ENCODE measurements at places on chromosomes 12 and 14.

GRCh38 chr14:58987591-58987990, 200.9 kb upstream of the DAAM1 start:
- DNase-seq = no peak

- no peak for DNase-seq
Observed at GRCh38 chr14:92696366-92696765, 52.1 kb downstream of the LGMN start.

DNA sequence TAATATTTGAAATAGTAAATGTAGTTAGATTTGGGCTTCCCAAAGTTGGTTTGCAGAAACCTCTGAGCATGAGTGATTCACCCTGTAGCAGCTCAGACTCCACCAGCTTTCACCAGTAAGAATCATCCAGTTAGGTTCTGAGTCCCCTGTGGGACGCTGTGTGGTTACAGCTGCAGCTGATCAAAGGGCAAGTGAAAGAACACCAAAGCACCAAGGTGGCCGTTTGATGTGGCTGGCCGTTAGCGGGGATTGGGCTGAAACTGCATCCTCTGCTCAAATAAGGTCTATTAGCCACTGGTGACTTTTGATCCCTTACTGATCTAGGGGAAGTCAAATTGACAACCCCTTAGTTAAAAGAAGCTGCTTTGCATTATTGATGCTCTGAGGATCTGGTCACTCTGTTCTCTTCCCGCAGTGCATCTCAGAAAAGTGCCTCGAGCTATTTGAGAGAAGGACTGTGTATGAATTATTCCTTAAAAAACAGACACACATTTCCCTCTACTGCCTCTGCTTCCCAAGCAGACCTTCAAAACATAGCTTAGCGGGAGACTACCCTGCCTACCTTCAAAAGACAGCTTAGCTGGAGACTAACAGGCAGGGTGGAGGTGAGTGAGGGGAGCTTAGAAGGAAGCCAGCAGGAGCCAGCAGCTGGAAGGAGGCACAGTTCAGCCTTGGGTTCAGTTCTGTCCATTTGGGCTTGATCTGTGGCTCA, 3.7 kb downstream of the ABHD12B start:
- peak; percentile 44 for DNase-seq

DNA sequence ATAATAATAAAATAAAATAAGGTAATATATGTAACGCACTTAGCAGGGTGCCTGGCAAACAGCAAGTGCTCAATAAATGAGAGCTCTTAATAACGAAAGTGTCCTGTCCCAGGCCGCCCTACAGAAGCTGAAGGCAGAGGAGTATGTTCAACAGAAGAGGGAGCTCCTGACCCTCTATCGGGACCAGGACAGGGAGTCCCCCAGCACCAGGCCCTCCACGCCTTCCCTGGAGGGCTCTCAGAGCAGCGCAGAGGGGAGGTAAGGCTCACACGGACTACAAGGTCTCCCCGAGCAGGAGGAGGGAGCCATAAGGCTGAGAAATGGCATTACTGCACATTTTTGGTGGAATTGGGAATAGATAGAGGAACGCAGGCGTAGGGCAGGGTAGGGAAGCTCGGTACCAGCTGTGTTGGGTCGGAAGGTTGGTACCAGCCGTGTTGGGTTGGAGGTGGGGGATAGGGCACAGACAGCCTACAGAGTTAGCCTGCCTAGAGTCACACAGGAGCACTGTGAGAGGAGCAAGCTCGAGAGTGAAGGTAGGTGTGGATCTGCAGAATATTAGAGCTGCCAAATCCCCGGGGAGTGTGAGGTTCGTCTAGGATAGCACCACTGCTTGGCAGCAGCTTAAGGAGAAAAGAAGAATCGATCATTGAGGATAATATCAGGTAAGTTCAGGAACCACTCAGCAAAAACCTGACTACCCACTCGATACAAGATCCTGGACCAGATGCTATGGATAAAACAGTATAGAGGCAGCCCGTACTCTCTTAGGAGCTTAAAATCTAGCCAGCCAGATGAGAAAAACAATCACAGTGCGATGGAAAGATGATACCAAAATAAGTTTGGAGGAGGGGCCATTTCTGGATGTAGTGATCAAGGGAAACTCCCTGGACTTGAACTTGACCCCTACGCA, 15.3 kb downstream of the TNFRSF1A start:
- DNase-seq = no peak

GRCh38 chr14:58861586-58861985, 223.8 kb downstream of the DACT1 start:
- DNase-seq = no peak

GRCh38 chr14:89397569-89398230, 19.3 kb downstream of the FOXN3 start:
- no peak for DNase-seq

DNA sequence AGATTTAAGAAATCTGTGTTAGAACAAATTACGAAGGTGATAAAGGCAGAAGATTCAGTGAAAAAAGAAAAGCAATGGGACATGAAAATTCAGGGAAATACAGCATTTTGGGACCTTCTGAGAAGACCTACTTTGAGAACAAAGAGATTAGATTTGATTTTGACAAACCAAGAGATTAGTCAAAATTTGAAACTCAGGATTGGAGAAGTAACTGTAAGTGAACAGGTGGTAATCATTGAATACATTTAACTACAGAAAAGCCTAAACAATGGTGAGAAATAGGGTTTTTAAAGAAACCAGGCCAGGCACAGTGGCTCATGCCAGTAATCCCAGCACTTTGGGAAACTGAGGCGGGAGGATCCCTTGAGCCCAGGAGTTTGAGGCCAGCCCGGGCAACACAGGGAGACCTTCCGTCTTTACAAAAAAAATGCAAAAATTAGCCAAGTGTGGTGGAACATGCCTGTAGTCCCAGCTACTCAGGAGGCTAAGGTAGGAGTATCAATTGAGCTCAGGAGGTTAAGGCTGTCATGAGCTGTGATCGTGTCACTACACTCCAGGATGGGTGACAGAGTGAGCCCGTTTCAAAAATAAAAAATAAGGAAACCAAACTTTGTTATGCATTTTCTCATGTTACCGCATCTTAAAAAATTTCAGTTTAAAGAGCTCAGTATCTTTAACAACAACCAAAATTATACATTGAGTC, 8.9 kb upstream of the SAV1 start:
- DNase-seq = no peak

GRCh38 chr14:92383805-92384204, 60.8 kb downstream of the SLC24A4 start:
- DNase-seq = no peak

DNA sequence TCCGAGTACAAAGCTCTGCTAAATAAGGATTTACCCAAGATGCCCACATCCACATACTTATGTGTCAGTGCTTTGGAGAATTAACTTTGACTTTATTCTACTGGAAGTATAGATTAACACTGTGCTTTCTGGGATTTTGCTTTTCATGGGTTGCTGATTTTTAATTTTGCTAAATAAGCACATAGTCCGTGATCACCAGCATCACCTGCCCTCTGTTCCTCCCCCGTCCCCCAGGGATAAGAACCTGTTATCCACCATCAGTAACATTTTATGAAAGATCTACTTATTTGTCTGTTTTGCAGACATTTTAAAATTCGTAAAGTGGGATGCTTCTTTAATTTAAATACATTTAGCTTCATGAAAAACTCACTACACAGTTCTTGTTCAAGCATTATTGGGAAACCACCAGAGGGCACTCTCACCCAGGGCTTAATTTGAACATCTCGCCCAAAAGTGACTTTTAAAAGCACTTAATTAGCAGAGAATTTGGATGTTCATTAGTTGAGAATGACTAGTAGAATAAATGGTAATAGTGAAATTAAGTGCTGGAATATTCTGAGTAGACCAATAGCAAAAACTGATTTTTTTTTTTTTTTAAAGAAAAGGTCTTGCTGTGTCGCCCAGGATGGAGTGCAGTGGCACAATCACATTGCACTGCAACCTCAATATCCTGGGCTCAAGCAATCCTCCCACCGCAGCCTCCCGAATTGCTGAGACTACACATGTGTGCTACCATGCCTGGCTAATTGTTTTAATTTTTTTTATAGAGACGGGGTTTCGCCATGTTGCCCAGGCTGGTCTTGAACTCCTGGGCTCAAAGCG, 35.7 kb downstream of the MRPL42 start:
- DNase-seq = peak; percentile 59

DNA sequence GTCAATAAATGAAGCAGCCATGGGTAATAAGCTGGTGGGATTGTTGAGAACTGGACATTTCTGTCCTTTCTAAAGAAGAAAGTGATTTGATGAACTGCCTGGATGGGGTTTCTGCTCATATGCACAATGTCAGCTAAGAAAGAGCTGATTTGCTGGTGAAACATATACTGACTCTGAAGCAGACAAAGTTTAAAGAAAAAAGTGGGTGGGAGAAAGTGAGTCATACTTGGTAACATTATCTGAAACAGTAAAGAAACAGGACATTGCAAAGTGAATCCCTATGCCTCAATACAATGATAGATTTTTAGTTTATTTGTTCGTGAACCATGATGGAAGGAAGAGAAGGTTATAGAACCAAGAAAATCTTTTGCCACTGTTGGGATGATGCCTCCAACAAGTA, 95.6 kb upstream of the DNM1L start:
- no peak for DNase-seq

DNA sequence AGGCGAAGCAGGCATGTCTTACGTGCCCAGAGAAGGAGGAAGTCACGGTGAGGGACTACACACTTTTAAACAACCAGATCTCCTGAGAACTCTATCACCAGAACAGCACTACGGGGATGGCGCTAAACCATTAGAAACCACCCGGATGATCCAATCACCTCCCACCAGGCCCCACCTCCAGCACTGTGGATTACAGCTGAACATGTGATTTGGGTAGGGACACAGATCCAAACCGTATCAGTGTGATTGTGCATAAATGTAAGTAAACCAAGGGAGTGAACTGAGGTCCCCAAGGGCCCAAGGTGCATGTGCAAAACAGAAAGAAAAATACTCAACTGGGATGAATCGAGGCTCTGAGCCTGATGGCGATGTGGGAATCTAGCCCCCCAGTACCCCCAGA, 134.2 kb downstream of the DICER1 start:
- DNase-seq = no peak

- no peak for DNase-seq
Observed at GRCh38 chr12:53070877-53071492, 8.2 kb downstream of the SPRYD3 start.

GRCh38 chr12:24012528-24012927, 63.1 kb upstream of the SOX5 start:
- DNase-seq = no peak

- DNase-seq = no peak
Observed at GRCh38 chr12:80582431-80582830, 125.0 kb upstream of the MYF6 start.

DNA sequence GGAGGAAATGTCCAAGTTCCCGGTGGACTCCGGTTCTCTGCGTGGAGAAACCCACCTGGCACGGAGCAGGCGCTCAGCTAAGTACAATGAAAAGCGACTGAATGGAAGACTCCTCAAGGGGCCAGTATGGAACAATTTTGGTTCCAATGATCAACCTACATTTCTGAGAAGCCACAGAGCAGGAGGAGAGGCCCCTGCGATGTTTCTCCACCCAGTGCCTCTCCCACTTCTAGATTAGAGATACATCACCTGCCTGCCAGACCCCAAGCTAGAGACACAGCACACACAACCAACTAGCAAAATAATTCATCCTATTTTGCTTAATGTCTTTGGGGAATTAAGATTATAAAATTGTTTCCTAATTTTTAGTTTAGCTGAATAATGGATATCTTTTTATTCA, 38.8 kb downstream of the ATG14 start:
- DNase-seq = no peak

- no peak for DNase-seq
Observed at GRCh38 chr14:88243946-88244345, 79.1 kb downstream of the KCNK10 start.

GRCh38 chr14:102523569-102524450, 14.2 kb upstream of the ANKRD9 start:
- no peak for DNase-seq

DNA sequence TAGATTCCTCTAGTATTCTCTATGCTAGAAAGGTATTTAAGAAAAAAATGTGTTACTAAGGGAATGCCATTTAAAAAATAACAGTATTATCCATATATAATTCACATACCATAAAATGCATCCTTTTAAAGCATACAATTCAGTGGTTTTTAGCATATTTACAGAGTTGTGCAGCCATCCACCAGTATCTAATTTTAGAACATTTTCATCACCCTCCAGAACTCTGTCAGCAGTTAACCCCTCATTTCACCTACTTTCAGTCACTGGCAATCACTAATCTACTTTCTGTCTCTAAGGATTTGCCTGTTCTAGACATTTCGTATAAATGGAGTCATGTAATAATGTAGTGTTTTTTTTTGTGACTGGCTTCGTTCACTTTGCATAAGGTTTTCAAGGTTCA, 33.4 kb downstream of the TBC1D15 start:
- DNase-seq = no peak

- DNase-seq = no peak
Observed at GRCh38 chr12:122395319-122395718, 27.1 kb downstream of the CLIP1 start.

GRCh38 chr12:55072083-55072482, 52.3 kb downstream of the NEUROD4 start:
- DNase-seq = peak; percentile 82

- DNase-seq = no peak
Observed at GRCh38 chr12:94864987-94865386, 138.5 kb downstream of the NDUFA12 start.

DNA sequence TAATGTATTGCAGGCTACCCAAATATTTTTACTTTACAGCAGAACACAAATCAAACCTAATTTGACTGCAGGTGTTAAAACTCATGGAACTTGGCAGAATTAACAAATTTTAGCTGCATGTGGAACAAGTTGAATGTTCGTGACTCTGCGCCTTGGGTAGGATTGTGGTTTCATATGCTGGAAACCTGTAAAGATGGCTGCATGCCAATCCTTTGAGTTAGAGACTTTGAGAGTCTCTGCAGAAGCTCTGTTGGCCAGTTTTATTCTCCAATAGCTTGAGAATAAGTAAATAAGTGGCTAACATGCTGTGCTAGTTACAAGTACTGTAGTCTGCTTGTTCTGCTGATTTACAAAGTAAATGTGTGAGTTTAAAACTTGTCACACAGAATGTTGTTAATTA, 77.8 kb downstream of the PDE6H start:
- DNase-seq = no peak

DNA sequence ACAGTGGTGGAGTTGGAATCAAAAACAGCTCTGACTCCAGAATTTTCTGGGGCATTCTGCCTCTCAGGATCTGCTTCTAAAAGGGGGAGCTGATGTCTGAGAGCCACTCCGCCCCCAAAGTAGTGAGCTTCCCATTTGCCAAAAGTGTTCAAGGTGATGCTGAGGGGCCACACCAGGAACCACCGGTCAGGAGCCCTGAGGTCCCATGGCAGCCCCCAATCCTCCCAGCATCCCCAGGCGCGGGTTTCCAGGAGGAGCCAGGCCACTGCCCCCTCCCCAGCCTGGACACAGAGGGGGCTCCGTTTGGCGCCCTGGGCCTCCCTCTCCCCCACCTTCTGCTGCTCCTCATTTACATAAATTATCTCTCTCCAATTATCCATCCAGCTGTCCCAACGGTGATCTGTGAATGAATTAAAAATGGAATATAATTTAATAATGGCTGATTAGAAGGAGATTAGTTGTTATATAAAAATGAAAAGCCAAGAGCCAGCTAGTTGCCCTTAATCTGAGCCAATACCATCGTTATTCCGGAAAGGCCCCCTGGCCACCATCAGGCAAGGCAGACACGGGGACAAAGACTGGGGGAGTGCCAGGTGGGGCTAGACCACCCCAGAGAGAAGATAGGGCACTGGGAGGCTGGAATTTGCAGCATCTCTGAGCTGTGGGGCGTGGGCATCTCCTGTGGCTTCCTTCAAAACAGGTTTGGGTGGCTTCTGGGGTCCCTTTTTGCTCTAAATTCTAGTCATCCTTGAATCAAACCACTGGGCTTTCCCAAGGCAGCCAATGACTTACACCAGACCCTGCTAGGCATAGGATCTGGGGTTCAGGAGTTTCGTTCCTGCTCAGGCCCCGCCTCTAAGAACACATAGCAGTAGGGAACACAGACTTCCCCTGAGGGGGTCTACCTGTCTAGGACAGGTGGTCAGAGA, 19.7 kb upstream of the VSX2 start:
- no peak for DNase-seq
